ENCODE measurements at places on chromosomes 3 and 15.

DNA sequence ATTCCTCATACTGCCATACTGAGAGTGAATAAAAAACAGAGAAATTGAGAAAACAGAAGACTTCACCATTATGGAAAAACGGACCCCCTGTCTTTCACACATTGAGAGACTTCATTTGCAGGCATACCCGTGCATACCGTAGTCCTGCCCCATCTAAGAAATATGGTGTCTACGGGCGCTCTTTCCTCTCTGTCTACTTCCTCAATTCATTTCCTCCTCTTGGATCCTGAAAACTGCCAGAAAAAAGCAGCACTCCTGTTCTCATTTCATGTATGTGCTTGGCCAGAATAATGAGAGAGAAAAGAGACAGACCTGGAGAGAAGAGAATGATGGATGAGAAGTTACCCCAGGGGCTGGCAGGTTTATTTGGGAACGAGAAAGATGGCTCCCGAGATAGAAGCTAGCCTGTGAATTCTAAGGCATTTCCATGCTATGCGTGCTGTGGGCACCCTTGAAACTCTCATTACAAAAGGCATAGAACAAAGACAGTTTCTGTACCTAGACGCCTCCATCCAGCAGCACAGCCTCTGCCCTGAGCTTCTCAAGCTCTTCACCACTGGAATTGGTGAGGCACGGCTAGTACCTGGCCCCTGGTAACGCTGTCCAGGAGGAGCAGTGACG, 62.5 kb upstream of the EPHB3 start:
- no peak for DNase-seq

- DNase-seq: no peak
Measured at GRCh38 chr15:41795996-41796856, 21.9 kb downstream of the MAPKBP1 start.

GRCh38 chr3:95333826-95334225, 1271.0 kb downstream of the NSUN3 start:
- no peak for DNase-seq

DNA sequence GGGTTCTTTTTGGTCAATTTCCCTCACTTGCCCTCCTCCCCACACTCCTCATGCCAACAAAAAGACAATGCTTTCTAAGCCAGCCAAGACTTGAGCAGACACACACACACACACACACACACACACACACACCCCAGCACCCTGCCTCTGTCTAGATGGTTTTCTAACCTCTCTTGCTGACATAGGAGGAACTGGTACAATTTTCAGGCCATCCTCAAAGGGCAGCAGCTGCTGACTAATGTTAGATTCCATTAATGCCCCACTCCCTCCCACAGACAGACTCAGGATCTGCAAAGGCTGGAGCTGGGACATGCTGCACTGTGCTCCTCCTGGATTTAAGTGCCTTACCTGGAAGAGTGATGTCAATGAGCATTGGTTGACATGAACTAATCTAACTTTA, 438.4 kb downstream of the OCA2 start:
- no peak for DNase-seq

DNA sequence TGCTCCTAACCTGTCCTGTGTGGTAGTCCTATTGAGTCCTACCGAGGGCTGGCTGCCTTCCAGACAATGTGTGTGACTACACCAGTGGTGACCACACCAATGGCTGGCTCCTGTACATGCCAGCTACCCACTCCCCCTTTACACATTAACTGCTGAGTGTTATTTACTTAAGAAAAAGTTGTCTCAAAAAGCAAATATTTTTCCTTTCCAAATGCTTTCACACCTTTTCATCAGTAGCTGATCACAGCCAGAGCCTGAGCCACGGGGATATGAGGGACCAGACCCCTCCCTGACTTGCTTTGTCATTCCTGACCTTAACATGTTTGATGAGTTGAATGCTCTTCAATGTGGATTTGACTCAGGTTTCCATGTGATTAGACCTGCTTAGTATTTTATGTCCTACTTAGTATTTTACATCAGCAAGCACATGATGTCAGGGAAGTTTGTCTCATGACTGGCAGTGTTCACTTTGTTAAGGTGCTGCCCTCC, 29.6 kb upstream of the GREM1 start:
- DNase-seq: no peak

- no peak for DNase-seq
Measured at GRCh38 chr3:30448450-30449289, 157.7 kb upstream of the TGFBR2 start.

DNA sequence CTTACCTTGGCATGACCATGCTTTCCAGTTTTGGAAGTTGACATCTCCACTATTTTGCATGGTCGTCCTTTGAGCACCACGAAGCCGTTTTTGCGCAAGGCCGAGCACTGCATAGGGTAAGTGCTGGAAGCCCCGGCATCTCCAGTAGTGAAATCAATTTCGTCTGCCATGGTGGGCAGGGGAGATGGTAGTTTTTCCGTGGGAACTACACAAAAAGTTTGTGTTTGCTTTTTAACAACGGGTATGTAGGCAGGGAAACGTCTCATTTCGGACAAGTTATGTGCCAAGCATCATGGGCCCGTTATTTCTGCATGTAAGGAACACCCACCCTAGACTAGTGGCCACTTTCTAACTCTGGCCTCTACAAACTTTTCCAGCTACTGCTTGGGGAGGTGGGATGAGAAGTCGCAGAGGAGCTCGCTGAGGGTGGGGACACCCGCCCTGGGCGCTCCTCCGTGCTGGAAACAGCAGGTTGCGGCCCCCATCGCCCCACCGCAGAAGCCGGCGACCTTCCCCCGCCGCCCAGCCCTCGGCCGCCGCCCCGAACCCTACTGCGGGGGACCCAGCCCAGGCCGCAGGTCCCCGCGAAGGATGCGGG, 701 bp downstream of the EIF5A2 start:
- DNase-seq: no peak

GRCh38 chr15:32657198-32657883, 15.8 kb downstream of the SCG5 start:
- DNase-seq: no peak

- DNase-seq: no peak
Measured at GRCh38 chr3:53754325-53754724, 91.9 kb downstream of the CHDH start.

- no peak for DNase-seq
Measured at GRCh38 chr3:142858043-142858442, 30.8 kb downstream of the PCOLCE2 start.

DNA sequence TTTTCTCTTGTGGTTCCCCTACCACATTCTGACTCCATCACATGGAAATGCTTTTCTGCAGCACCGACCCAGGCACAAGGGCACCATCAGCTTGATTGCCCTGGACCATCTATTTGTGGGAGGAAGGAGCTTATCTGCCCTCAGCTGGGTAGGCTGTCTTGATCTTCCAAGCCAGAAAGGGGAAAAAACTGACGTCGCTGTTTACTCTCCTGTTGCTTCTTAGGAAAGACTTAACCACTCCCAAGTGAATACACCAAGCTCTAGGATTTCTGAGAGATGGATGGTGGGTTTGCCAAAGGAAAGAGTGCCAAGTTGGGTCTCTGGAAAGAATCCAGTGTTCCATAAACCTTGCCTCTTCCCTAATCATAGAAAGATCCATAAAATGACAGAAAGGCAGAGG, 4.0 kb downstream of the TNFAIP8L3 start:
- DNase-seq: no peak

GRCh38 chr15:93296759-93297500, 207.9 kb upstream of the RGMA start:
- DNase-seq: no peak

DNA sequence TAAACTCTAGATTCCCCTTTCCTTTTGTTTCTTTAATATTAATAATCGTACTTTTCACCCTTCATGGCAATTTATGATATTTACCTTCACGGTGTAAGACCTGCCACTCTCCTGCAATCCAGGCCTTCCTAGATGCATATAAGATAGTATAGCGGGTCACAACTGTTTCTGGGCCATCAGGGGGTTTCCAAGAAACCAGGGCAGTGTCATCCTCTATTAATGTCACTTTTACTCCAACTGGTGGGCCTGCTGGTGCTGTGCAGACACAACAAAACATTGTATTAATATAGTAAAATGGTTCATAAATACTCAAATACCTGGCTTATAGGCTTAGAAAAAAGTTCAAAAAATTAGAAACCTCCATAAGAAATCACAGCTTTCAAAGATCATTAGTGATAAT, 48.9 kb upstream of the PYGO1 start:
- DNase-seq: no peak

DNA sequence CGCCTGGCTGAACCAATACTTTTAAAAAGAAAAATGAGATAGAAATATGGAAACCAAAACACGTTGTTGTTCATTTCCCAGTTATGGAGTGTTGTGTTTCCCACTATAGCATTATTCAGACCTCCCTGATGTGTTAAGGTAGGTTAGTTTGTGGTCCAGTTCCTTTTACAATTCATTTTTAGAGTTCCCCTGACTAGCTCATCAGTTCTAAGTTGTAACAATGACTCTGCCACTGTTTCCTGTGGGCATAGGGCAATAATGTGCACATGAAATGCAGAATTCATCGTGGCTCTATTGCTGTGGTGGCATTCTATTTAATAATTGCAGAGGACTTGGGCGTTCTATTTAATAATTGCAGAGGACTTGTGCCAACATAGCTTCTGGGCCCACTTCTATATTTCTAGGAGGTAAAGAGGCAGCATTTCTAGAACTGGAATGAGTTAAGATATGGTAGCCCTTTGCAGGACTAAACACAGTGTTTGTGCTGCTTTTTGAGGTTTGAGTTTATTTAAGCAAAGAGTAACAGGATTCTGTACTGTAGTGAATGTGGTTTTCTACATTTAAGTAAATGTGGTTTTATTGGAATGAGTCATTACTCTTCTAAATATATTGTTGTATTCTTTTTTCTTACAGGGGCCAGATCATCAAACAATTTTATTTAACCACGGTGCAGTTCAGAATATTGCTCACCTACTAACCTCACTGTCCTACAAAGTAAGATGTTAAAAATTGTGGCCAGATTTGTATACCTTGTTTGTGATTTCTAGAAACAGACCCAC, 47.5 kb downstream of the ARMC8 start:
- no peak for DNase-seq

DNA sequence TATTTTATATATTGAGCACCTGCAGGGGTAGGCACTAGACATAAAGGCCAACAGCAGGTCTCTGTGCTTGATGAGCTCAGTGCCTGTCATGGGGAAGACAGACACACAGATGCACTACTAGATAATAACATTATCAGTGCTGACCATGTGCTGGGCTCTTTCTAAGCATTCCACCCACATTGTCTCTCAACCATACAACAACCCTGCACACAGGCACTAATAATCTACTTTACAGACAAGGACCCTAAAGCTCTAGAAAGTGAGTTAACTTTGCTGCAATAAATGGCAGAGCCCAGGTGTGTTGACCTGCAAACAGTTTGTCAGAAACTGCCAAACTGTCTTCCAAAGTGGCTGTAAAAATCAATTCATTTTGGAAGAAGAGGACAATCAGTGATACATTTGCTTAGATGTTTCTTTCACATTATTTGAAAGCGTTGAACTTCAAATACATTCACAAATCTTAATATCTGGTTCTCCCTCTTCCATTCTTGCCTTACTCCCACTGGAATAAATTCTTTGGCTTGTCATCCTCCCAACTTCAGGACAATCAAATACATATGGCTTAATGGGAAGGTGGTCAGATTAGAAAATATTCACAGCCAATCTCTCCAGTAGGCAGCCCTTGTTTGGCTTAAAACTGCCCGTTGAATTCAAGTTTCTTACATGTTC, 11.0 kb upstream of the PP2D1 start:
- DNase-seq: no peak

All from Jurkat, Clone E6-1 (cell line).